ENCODE measurements at places on chromosomes 2 and 18. TPM values are rescaled to one million over a fixed set of nuclear protein-coding genes. Genes with fewer than 3 reads are reported as not detected.

FBXO36 gene
- polyA plus RNA-seq = 2.5 TPM

ATP6V1C2 gene
- 0.75 TPM for polyA plus RNA-seq

PARD6G gene
- 7.0 TPM for polyA plus RNA-seq

FRZB gene
- 8.5 TPM for polyA plus RNA-seq

ERBB4 gene
- 0.81 TPM for polyA plus RNA-seq

SCN1A gene
- polyA plus RNA-seq = 1.0 TPM

KIAA1328 gene
- 3.9 TPM for polyA plus RNA-seq

MTX2 gene
- 42.3 TPM for polyA plus RNA-seq

KCNK3 gene
- 6.8 TPM for polyA plus RNA-seq

GCKR gene
- polyA plus RNA-seq = not detected

NMUR1 gene
- 0.24 TPM for polyA plus RNA-seq

RESP18 gene
- not detected for polyA plus RNA-seq

SERPINB10 gene
- not detected for polyA plus RNA-seq

NAT8 gene
- polyA plus RNA-seq = not detected

KYNU gene
- 0.15 TPM for polyA plus RNA-seq

MARCO gene
- polyA plus RNA-seq = 1.8 TPM

HOXD8 gene
- 10.0 TPM for polyA plus RNA-seq
